ENCODE measurements at places on chromosomes 2 and 18.

DNA sequence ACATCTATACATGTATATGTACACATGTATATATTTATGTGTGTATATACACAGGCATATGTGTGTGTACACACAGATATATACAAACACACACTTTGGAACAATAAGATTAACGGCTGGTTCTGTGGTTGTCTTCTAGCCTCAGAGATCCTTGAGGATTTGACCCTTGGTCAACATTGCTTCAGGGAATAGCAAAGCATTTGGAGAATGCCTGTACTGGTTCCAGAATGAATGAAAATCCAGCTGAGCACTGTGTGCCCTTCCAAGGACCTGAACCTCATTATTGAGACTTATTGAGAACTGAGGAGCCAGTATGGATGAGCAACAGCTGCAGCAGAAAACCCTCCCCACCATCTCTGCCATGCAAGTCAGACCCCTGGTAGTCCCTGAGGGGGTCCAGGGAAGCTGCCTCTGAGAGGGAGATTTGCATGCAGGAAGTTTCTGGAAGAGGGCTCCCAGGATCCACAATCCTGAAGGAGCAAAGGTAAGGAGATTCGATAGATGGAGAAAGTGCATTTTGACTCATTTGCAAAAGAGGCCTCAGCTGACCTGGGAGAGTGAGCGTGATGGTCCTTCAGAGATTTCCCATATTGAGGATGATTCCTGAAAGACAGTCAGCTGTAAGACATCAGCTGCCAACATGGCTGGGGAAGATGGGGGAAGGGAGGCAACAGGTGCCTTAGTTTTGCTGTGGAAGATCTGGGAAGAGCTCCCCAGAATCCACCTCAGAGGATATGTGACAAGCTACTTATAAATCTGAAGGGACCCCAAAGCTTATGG, 166.6 kb upstream of the NCKAP5 start:
- DNase-seq = no peak

- DNase-seq = no peak
Measured at GRCh38 chr18:53056064-53056463, 716.1 kb downstream of the DCC start.

- DNase-seq = no peak
Measured at GRCh38 chr18:813172-814071, 1.4 kb upstream of the YES1 start.

DNA sequence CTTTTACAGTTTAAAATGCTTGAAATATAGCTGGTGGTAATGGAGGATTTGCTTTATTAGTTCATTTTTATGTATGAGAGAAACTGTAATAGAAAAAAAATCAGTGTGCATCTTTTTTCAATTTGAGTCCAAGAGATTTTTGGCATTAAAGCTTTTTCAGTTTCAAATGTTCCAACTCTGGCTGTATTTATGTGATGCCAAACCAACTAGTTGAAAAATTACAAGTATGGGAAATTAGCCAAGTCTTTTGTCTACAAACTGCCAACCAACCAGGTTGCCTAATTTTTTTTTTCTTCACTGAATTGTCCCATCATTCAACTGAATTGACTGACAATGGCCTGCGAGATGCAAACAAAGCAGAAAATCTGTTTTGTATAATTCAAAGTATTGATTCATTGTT, 95.7 kb downstream of the ICOS start:
- no peak for DNase-seq

DNA sequence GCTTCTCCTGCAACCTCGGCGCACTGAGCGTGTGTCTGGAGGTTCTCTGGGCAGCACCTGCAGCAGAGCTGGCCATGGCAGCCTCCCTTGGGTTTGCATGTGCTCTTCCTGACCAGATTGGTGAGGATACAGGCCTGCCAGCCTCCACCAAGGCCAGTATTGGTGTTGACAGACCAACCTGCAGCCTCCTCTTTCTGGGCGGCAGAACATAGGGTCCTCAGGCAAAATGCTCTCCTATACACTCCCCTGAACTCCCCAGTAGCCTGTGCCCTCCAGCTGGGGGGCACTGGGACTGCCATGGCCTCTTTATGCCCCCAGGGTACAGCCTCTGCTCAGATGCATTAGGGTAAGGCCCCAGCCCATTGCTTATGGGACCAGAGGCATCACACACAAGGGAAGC, 131.9 kb upstream of the SPRED2 start:
- DNase-seq = no peak

DNA sequence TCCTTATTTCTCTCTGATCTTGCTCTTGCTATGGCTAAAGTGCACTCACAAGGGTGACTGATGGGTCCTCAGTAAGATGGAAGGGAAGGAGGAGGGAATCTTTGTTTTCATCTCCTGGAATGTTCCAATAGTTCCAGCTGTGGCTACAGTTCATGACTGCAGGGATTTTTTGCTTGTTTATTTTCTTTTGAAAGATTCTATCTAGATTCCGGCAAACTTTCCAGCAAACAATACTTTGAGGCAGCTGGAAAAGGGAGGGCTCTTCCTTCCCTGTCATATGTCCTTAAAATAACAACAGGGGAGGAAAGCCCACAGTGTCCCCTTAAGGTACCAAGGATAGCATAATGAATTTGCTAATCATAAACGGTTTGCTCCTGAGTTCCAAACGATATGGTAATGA, 111.3 kb upstream of the SLC14A2 start:
- DNase-seq = no peak

All from activated CD4-positive, alpha-beta T cell treated with anti-CD3 and anti-CD28 coated beads, Interleukin-2, amount 50 U/mL, for 24 hours (primary cell).